ENCODE measurements at places on chromosomes 2 and 18.

- no peak for DNase-seq
Measured at GRCh38 chr2:20989404-20989803, 54.5 kb downstream of the APOB start.

GRCh38 chr18:32445846-32446245 lies 24.8 kb downstream of the GAREM1 start:
- DNase-seq, result no peak

DNA sequence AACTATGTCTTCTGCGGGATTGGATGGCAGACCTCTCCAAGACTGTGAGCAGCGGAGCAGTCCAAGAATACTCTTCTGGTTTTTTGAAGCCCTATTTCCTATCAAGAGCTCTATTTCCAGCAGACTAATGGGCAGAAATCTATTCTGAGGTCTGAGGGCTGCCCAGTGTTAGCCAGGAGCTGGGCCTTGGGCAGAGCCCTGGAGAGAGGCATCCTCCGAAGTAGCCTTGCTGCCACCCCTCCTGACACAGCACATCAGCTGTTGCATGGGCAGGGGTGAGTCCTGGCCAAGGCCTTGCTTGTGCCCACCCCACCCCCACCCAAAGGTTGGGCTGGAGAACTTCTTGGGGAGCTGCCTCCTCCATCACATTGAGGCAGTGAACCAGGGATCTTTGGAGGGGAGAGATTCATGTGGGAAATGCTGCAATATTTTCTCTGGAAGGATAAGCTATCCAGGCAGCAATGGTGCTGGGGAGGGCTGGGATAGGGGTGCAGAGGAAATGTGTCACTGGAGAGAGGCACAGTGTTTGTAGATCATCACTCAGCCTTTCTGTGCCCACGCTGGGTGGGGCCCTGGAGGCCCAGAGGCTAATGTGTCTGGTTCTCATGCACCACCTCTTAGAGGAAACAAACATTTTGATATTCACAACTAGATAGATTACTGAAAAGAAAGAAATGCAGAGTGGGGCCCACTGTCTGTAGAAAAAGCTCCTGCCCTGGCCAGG lies 104.7 kb downstream of the VSNL1 start:
- no peak for DNase-seq

DNA sequence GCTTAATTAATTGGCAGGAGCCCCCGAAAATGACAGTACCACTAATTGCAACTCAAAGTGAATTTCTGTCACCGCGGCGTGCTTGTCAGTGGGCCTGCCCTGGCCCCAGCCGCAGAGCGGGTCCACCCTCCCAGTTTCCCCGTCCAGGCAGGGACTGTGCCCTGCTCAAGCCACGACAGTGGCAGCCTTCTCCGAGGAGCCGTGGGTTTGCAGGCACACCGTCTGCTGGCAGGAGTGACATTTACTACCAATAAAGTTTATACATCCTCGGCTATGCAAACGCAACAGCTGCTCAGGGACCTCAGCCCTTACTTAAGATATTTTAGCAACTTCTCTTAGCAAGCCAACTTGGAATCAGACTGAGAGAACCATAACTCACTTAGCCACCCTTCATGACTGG lies 112.7 kb downstream of the GBX2 start:
- DNase-seq, result no peak
